ENCODE measurements at places on chromosomes 1 and 21.

DNA sequence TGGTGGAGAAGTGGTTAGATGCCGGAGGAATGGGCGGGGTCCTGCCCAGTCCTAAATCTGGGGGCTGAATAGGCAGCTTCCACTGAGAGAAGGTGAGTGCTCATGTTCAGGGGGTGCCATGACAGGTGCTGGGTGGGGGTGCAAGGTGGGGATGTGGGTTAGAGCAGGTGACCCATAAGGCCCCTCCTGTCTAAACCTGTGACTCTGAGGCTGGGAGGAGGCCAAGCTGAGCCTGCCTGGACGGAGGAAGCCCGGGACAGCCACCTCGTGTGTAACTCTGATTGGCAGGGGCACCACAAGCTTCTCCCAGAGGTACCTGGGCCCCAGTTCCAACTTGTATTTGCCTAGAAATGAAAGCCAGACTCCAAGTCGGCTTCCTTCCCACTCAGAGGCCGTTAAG, 10.7 kb downstream of the GPR157 start:
- DNase-seq, result no peak

- no peak for DNase-seq
Measured at GRCh38 chr1:1942753-1943656, 23.9 kb upstream of the TMEM52 start.

DNA sequence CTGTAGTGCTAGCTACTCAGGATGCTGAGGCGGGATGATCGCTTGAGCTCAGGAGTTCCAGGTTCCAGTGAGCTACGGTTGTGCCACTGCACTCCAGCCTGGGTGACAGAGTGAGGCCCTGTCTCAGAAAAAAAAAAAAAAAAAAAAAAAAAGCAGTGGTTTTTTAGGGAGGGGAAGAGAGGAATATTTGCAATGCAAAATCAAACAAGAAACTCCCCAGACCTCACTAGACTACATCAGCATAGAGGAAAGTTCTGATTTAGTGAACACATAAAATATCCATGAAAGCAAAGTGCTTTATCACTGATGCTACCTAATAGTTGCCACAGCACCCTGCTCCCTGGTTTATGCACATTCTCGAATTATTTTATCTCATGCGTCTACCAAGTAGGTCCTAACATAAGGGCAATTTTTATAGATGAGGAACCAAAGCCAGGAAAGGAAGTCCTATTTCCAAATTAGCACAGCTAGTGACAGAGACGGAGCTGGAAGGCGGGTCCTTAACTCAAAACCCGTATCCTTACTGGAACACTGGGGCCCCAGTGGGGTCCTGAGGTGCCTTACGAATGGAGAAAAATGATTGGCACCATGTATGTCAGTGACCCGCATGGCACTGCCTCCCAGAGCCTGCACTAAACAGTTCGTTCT, 50.7 kb upstream of the GPR157 start:
- no peak for DNase-seq

DNA sequence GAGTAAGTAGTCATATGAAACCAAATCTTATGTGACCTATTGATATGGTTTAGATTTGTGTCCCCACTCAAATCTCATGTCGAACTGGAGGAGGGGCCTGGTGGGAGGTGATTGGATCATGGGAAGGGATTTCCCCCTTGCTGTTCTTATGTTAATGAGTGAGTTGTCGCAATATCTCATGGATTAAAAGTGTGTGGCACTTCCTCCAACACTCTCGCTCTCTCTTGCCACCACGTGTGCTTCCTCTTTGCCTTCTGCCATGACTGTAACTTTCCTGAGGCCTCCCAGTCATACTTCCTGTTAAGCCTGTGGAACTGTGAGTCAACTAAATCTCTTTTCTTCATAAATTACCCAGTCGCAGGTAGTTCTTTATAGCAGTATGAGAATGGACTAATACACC, 241.2 kb downstream of the RGS7 start:
- DNase-seq, result no peak

- DNase-seq, result no peak
Measured at GRCh38 chr1:13597166-13597565, 13.5 kb downstream of the PDPN start.

DNA sequence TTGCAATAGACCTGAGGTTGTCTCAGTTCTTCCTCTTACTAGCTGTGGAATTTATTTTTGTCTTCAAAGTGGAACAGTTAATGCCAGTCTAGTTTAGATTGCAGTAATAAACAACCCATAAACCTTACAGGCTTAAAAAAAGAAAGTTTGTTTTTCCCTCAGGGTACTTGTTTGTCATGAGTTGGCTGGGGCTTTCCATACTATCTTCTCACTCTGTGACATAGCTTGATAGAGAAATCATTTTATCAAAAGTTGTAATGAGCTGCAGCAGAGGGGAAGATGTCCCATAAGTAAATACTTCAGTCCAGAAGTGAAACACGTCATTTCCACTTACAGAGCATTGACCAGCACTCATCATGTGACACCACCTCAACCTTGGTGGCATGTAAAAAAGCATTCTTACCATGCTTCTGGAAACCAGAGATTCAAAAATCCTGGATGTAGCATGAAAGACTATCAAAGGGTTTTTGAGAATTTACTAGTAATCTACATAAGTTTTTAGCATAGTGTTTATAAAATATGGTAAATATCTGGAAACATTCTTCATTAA, 62.8 kb upstream of the COL11A1 start:
- no peak for DNase-seq

DNA sequence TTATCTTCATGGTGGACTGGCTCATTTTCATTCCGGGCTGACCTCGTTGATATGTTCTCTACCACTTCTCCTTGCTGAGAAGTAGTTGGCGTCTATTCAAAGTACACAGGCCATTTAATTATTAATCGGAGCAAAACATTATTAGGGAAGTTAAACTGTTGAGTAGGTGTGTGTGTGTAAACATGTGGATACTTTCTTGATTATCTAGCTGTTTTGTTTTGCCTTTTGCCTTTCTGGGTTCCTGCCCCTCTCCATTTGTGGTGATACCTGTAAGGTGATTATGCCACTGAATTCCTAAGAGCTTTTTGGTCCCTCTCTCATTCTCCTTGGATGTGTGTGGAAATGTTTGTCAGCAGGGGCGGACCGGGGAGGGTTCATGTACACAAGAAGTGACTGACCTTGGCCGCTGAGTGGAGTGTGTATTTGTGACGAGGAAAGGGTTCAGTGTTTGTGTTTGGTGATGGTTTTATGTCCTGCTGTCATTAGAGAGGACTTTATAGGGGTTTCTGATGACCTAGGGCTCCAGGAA, 56.6 kb upstream of the PPP2R5A start:
- no peak for DNase-seq

- no peak for DNase-seq
Measured at GRCh38 chr21:41632748-41633475, 125.0 kb upstream of the TMPRSS2 start.

GRCh38 chr1:66352792-66353191, 181.2 kb upstream of the SGIP1 start:
- DNase-seq, result no peak

- peak; percentile 82 for DNase-seq
Measured at GRCh38 chr1:6245869-6246496, 2.0 kb downstream of the HES3 start.

GRCh38 chr1:221644145-221644448, 97.8 kb downstream of the DUSP10 start:
- no peak for DNase-seq

GRCh38 chr1:224540535-224540934, 75.6 kb upstream of the CNIH3 start:
- DNase-seq, result no peak

GRCh38 chr1:236869911-236870310, 74.8 kb downstream of the MTR start:
- DNase-seq, result no peak

- DNase-seq, result no peak
Measured at GRCh38 chr1:7178336-7178735, 393.1 kb downstream of the CAMTA1 start.

- DNase-seq, result no peak
Measured at GRCh38 chr1:27116697-27117096, 38.2 kb downstream of the SLC9A1 start.

DNA sequence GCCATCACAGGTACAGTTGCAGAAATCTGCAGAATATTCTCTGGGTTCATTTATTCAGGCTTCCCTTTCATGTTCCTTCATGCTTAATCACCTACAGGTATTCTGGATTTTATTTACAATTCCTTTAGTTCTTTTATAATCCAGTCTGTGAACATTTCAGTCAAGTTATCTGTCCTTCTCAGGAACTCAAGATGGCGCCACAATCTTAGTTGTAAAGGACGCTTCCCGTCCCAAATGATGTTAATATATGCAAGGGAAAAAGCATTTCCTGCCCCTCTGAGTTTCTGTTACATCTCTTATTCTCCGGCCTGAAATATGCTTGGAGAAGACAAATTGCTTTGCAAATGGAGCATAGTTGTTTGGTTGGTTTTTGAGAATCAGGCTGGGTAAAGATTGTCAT, 19.3 kb downstream of the F3 start:
- DNase-seq, result no peak

DNA sequence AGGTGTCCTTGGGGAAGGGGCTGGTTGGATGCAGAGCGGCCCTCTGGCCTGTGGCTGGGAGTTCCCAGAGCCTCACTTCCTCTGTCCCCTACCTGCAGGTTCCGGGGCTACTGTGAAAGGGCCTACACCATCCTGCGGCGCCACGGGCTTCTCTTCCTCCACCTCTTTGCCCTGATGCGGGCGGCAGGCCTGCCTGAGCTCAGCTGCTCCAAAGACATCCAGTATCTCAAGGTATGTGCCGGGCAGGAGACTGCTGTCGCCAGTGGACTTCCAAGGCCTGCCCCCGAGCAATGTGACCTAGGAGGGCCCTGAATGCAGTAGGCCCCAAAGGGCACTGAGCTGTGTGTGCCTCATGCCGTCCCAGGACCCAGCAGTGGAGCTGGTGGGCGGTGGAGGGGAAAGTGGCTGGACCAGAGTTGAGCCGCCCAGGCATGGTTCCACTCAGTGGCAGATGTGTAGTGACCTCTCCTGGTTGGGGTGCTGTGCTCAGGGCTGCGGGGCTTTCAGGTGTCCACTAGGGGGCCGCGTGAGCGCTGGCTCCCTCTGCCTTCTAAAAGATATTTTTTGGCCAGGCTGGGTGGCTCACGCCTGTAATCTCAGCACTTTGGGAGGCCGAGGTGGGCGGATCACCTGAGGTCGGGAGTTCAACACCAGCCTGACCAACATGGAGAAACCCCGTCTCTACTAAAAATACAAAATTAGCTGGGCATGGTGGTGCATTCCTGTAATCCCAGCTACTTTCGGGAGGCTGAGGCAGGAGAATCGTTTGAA, 73.4 kb downstream of the PIK3CD start:
- DNase-seq, result peak; percentile 88

Data from activated CD8-positive, alpha-beta memory T cell treated with anti-CD3 and anti-CD28 coated beads for 24 hours (primary cell).